ENCODE measurements at places on chromosomes 11 and 22. TPM values are rescaled to one million over a fixed set of nuclear protein-coding genes. Genes with fewer than 3 reads are reported as not detected.

DNA sequence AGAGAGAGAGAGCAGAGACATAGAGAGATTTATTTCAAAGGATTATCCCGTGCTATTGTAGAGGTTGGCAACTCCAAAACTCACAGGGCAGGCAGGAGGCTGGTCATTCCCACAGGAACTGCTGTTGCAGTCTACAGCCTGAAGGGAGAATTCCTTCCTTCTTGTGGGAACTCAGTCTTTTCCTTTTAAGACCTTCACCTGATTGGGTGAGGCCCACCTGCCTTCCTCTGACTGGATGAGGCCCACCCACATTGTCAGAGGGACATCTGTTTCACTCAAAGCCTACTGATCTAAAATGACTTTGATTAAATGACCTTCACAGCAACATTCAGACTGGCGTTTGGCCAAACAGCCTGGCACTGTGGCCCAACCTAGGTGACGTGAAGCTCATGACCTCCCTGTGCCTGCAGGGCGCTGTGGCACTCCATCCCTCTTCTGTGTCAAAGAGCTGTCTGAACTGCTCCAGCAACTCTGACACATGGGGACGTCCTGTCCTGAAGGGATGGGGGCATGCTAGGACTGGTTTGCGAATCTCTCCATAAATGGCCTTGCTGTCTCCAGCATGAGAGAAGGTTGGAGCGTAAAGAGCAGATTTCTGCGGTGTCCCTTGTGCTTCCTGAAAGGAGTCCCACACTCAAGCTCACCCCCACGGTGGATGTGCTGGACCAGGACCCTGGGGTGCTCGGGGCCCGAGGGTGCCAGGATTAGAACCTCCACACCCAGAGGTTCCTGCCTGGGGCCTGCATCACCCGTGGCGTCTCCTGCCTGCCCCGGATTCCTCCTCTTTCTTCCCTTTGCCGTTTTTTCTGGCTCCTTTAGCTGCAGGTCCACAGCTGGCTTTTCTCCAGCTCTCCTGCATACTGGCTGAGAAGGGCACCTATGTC is 20.7 kb downstream of the KRTAP5-5 start:
- H3K27me3 ChIP-seq = peaks cover 25% of the 10 kb centered on the region
- no peaks in the 10 kb centered on the region for H3K4me1 ChIP-seq
- no peak for DNase-seq
- no peak overlapping the region for H3K27ac ChIP-seq
- no peaks in the 10 kb centered on the region for H3K36me3 ChIP-seq

Gene ELF5
- not detected for total RNA-seq

GRCh38 chr11:46330563-46331281 is 16.5 kb upstream of the DGKZ start:
- no peak overlapping the region for H3K27ac ChIP-seq
- peaks cover 42% of the 10 kb centered on the region for H3K4me1 ChIP-seq
- DNase-seq = peak; percentile 43
- H3K4me3 ChIP-seq = peak overlapping the region; percentile 11
- no peaks in the 10 kb centered on the region for H3K36me3 ChIP-seq

GRCh38 chr22:50473088-50473487 is 1.7 kb downstream of the SBF1 start:
- DNase-seq = peak; percentile 38
- H3K27me3 ChIP-seq = no peaks in the 10 kb centered on the region
- no peaks in the 10 kb centered on the region for H3K36me3 ChIP-seq
- no peak overlapping the region for H3K27ac ChIP-seq
- H3K4me3 ChIP-seq = no peak overlapping the region
- H3K4me1 ChIP-seq = peaks cover 15% of the 10 kb centered on the region

Gene SOX10
- total RNA-seq = 0.99 TPM

Gene TMA7B
- not detected for total RNA-seq

GRCh38 chr22:42939451-42939881 is 75.5 kb downstream of the PACSIN2 start:
- no peaks in the 10 kb centered on the region for H3K36me3 ChIP-seq
- H3K4me3 ChIP-seq = no peak overlapping the region
- no peak overlapping the region for H3K27ac ChIP-seq
- no peaks in the 10 kb centered on the region for H3K4me1 ChIP-seq
- DNase-seq = no peak

- no peak overlapping the region for H3K4me3 ChIP-seq
- H3K27ac ChIP-seq = no peak overlapping the region
- H3K4me1 ChIP-seq = no peaks in the 10 kb centered on the region
- no peaks in the 10 kb centered on the region for H3K36me3 ChIP-seq
- DNase-seq = no peak
- H3K27me3 ChIP-seq = no peaks in the 10 kb centered on the region
Observed at GRCh38 chr11:73951797-73952196, 971 bp downstream of the DNAJB13 start.

GRCh38 chr11:68463714-68464113 is 3.2 kb downstream of the PPP6R3 start:
- H3K4me1 ChIP-seq = peaks cover 27% of the 10 kb centered on the region
- DNase-seq = no peak
- no peak overlapping the region for H3K27ac ChIP-seq
- H3K4me3 ChIP-seq = no peak overlapping the region
- H3K27me3 ChIP-seq = no peaks in the 10 kb centered on the region

- H3K36me3 ChIP-seq = no peaks in the 10 kb centered on the region
- H3K4me3 ChIP-seq = no peak overlapping the region
- DNase-seq = no peak
- no peaks in the 10 kb centered on the region for H3K27me3 ChIP-seq
- no peak overlapping the region for H3K27ac ChIP-seq
Observed at GRCh38 chr11:124638500-124638899, 15.8 kb downstream of the TBRG1 start.

Gene APOBEC3C
- total RNA-seq = 4.6 TPM

- H3K4me3 ChIP-seq = no peak overlapping the region
- no peak for DNase-seq
- H3K36me3 ChIP-seq = no peaks in the 10 kb centered on the region
- H3K27me3 ChIP-seq = no peaks in the 10 kb centered on the region
Observed at GRCh38 chr11:13883042-13883441, 79.5 kb upstream of the SPON1 start.

Gene PIWIL4
- total RNA-seq = 1.1 TPM

Gene SPA17
- 67.2 TPM for total RNA-seq

Gene OSBP2
- total RNA-seq = 2.4 TPM

DNA sequence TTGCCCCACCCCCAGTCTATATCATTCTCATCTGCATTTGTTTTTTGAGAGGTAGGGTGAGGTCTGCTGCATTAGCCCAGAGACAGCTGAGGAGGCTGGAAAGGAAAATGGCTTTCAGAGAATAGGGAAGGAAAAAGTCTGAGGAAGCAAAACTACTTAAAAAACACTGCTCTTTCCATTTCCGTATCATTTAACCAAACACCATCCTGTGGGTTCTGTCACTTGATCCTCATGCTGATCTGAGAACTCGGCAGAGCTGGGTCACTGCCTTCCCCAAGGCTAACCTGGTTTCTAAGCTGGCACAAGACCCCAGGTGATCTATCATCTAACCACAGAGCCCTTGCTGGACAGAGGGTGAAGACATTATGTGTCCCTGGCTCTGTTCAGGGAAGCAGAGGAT is 1.2 kb downstream of the FOLR2 start:
- H3K4me1 ChIP-seq = no peaks in the 10 kb centered on the region
- peaks cover 23% of the 10 kb centered on the region for H3K27me3 ChIP-seq
- no peaks in the 10 kb centered on the region for H3K36me3 ChIP-seq
- H3K27ac ChIP-seq = no peak overlapping the region
- no peak overlapping the region for H3K4me3 ChIP-seq

Gene PGA3
- 0.28 TPM for total RNA-seq

DNA sequence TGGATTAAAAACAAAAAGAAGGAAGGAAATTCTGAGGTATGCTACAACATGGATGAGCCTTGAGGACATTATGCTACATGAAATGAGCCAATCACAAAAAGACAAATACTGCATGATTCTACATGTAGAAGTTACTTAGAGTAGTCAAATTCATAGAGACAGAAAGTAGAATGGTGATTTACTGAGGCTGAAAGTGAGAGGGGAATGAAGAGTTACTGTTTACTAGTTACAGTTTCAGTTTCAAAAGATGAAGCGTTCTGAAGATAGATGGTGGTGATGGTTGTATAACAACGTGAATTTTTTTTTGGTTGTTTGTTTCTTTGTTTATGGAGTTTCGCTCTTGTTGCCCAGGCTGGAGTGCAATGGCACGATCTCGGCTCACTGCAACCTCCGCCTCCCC is 9.5 kb downstream of the OR5P2 start:
- no peak for DNase-seq
- H3K4me1 ChIP-seq = no peaks in the 10 kb centered on the region
- no peak overlapping the region for H3K4me3 ChIP-seq
- H3K36me3 ChIP-seq = peaks cover 3% of the 10 kb centered on the region
- H3K27ac ChIP-seq = no peak overlapping the region
- H3K27me3 ChIP-seq = no peaks in the 10 kb centered on the region

Gene MAPK8IP2
- total RNA-seq = not detected

GRCh38 chr11:15507592-15507991 is 392.9 kb downstream of the INSC start:
- no peaks in the 10 kb centered on the region for H3K4me1 ChIP-seq
- H3K4me3 ChIP-seq = no peak overlapping the region
- no peaks in the 10 kb centered on the region for H3K27me3 ChIP-seq
- no peaks in the 10 kb centered on the region for H3K36me3 ChIP-seq

GRCh38 chr22:33789690-33790253 is 130.5 kb downstream of the LARGE1 start:
- no peak overlapping the region for H3K27ac ChIP-seq
- H3K36me3 ChIP-seq = no peaks in the 10 kb centered on the region
- no peak overlapping the region for H3K4me3 ChIP-seq
- no peaks in the 10 kb centered on the region for H3K27me3 ChIP-seq
- no peaks in the 10 kb centered on the region for H3K4me1 ChIP-seq
- DNase-seq = no peak

Gene ARHGEF17
- 19.9 TPM for total RNA-seq

- H3K27me3 ChIP-seq = peaks cover 13% of the 10 kb centered on the region
- H3K36me3 ChIP-seq = no peaks in the 10 kb centered on the region
- peak overlapping the region; percentile 94 for H3K4me3 ChIP-seq
- peaks cover 7% of the 10 kb centered on the region for H3K4me1 ChIP-seq
- DNase-seq = peak; percentile 60
Observed at GRCh38 chr11:62611705-62612365, 740 bp downstream of the EML3 start.

DNA sequence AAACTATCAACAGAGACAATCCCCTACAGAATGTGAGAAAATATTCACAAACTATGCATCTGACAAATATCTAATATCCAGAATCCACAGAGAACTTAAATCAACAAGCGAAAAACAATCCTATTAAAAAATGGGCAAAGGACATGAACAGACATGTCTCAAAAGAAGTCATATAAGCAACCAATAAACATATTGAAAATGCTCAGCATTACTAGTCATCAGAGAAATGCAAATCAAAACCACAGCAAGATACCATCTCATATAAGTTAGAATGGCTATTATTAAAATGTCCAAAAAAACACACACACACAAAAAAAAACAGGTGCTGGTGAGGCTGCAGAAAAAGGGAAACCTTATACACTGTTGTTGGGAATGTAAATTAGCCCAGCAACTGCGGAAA is 8.3 kb upstream of the OR52E8 start:
- H3K36me3 ChIP-seq = no peaks in the 10 kb centered on the region
- no peak overlapping the region for H3K4me3 ChIP-seq
- H3K27me3 ChIP-seq = no peaks in the 10 kb centered on the region
- DNase-seq = no peak
- no peak overlapping the region for H3K27ac ChIP-seq

DNA sequence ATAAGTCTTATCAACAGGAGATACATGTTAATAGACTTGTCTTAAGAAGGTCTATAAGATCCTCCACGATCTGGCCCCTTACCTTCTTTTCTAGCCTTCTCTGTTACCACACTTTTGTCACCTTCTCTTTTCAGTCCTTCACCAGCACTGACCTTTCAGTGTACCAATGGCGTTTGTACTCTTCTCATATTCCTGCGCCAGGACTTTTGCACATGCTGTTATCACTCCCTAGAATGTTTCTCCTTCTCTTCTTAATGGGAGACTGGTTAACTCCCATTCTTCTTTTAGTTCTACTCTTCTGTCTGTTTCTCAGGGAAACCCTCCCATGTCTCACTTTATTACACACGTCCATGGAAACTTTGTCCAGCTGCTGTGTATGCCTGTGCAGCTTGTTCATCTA is 4.4 kb upstream of the EED start:
- no peaks in the 10 kb centered on the region for H3K27me3 ChIP-seq
- no peak for DNase-seq
- no peak overlapping the region for H3K27ac ChIP-seq

GRCh38 chr11:62981743-62982142 is 3.0 kb downstream of the SLC22A6 start:
- no peaks in the 10 kb centered on the region for H3K36me3 ChIP-seq
- H3K4me1 ChIP-seq = peaks cover 13% of the 10 kb centered on the region
- H3K27ac ChIP-seq = no peak overlapping the region
- DNase-seq = no peak

Gene OR52A1
- total RNA-seq = not detected

Gene OR10G6
- not detected for total RNA-seq

Gene WBP2NL
- total RNA-seq = not detected

DNA sequence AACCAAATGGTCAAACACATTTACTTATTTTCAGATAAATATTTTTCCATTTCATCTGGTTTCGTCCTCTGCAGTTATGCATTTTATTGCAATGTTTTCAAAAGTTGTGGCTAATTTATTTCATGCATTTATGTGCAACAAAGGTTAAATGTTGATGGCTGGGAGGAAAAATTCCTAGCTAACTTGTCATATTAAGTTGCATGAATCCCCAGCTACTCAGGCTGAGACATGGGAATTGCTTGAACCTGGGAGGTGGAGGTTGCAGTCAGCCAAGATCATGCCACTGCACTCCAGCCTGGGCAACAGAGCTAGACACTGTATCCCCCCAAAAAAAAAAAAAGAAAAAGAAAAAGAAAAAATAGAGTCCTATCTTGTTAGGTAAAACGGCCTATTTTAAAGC is 1862.4 kb upstream of the RAG2 start:
- no peak overlapping the region for H3K27ac ChIP-seq
- no peaks in the 10 kb centered on the region for H3K27me3 ChIP-seq
- no peaks in the 10 kb centered on the region for H3K36me3 ChIP-seq
- no peak for DNase-seq

DNA sequence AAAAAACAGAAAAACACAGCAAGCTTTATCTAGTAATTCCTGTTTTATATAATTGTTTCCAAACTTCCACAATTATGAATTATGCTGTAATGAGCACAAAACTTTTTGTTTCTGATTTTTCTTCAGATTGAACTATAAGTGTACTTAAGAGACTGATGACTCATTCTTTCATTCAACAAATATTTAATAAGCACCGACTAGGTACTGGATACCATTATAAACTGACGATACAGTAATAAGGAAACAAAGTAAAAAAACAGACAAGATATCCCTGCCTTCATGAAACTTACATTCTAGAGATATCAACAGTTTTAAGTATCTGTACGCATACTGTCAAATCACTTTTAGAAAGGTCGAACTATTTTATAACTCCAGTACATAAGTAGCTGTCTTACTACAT is 78.6 kb downstream of the ME3 start:
- H3K27ac ChIP-seq = no peak overlapping the region
- peaks cover 72% of the 10 kb centered on the region for H3K4me1 ChIP-seq
- H3K27me3 ChIP-seq = no peaks in the 10 kb centered on the region

Gene DBX1
- 5.3 TPM for total RNA-seq

Data from neural progenitor cell (in vitro differentiated cells).